ENCODE measurements at places on chromosomes 7 and 10.

GRCh38 chr7:112193915-112194502 is 12.2 kb downstream of the DOCK4 start:
- DNase-seq = no peak

DNA sequence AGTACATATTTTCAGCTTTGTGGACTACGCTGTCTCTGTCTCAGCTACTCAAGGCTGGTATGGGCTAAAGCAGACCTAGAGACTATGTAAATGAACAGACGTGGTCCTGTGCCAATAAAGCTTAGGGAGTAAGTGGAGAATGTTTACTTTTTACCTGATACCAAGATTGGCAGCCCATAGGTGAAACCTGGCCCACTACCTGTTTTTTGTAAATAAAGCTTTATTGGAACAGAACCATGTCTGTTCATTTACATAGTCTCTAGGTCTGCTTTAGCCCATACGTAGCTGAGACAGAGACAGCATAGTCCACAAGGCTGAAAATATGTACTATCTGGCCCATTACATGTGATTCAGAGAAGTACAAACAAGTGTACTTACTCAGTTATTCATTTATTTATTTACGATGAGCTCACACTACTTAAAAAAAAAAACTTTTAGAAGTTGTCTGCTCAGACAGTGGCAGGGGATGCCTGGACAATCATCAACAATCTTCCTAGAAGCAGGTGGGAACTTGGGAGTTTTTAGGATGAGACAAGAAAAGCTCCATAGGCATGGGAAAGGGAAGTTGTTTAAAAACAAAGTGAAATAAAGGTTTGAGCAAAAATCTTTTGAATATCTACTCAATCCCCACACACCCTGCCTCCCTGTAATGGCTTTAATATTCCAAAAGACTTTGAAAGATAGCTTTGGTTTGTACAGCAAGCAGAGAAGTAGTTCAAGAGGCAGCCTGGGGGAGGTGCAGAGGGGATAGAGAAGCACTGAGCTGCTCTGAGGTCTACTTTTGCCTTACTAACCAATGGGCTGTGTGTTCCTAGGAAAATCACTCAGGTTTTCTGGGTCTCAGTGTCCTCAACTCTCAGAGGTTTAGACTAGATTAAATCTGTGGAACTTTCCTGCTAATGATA is 114.4 kb upstream of the AFAP1L2 start:
- DNase-seq = no peak

DNA sequence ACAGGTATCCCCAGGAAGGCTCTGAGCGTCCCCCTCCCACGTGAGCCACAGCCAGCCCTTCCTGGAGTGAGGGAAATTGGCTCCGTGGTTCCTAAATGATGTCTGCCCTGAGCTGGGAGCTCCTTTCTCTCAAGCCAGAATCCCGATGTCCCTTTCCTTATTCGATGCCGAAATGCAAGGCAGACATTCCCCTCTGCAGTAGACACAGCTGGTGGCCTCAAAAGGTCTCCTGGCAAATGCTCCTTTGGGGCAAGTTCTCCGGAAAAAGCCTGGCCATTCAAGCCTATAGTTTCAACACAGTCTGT is 98.9 kb downstream of the HIP1 start:
- no peak for DNase-seq

GRCh38 chr7:76220185-76221057 is 18.7 kb downstream of the SRRM3 start:
- DNase-seq = no peak

DNA sequence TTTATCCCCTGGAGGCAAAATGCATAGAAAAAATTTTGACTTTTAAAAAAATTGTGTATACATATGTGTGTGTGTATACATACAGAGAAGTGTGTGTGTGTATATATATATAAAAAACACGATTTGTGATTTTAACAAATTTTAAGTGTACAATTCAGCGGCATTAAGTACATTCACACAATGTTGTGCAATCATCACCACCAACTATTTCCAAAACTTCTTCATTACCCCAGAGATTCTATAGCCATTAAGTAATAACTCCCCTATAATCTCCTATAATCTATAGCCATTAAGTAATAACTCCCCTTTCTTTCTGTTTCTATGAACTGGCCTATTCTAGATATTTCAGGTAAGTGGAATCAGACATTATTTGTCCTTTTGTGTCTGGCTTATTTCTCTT is 20.7 kb upstream of the CAMK2B start:
- DNase-seq = no peak

GRCh38 chr7:479948-480499 is 39.6 kb downstream of the PDGFA start:
- no peak for DNase-seq

DNA sequence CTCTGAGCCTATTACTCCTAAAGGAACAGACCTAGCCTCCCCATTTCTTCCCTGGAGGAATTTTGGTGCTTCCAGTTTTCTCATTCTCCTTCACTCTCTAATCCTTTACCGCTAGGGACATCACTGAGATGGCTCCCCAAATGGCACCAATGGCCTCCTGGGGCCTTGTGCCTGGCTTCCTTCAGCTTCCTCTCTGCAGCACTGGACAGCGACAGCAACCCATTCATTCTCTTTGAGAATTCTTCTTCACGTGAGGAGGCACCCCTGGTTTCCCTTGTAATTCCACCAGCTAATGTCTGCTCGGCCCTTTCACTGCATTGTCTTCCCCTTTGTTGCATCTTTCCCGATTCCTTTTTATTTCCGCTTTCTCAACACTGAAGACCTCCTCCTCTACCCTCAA is 24.6 kb upstream of the KDM7A start:
- DNase-seq = no peak

- DNase-seq = no peak
These were observed 2.4 kb upstream of the LDB3 start for GRCh38 chr10:86665868-86666267.
